ENCODE measurements at places on chromosomes 5 and 9. TPM values are rescaled to one million over a fixed set of nuclear protein-coding genes. Genes with fewer than 3 reads are reported as not detected.
A peak's percentile ranks its signal among the peaks of the same experiment; 100 is the strongest.

DMGDH gene
- not detected for polyA plus RNA-seq

DNA sequence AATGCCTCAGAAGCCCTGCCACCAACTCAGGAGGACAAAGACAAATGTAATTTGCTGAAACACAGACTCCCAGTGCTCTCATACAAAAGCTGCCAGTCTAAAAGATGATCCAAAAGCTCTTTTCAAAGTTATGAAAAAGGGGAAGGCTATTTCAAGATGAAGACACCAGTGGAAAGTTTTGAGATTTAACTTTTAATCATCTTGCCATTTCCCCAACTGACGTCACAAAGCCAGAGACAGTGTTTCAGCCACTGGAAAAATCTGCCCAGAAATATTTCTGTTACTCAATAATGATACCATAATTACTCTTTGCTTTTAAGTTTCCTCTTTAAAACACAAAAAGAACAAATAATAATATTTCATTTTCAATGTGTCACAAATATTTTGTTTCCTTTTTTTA, 20.9 kb downstream of the ENG start:
- H3K27ac ChIP-seq = peak overlapping the region; percentile 82
- H3K4me3 ChIP-seq = no peak overlapping the region
- H3K27me3 ChIP-seq = no peaks in the 10 kb centered on the region

TLX3 gene
- polyA plus RNA-seq = not detected

- H3K27ac ChIP-seq = no peak overlapping the region
Measured at GRCh38 chr5:174175716-174176268, 130.3 kb downstream of the NSG2 start.

ANKS6 gene
- polyA plus RNA-seq = 1.5 TPM

WDR31 gene
- polyA plus RNA-seq = 0.05 TPM

GRCh38 chr5:4857761-4858160, 282.4 kb upstream of the ADAMTS16 start:
- H3K27me3 ChIP-seq = no peaks in the 10 kb centered on the region
- no peaks in the 10 kb centered on the region for H3K4me1 ChIP-seq
- DNase-seq = no peak
- no peaks in the 10 kb centered on the region for H3K36me3 ChIP-seq

DNA sequence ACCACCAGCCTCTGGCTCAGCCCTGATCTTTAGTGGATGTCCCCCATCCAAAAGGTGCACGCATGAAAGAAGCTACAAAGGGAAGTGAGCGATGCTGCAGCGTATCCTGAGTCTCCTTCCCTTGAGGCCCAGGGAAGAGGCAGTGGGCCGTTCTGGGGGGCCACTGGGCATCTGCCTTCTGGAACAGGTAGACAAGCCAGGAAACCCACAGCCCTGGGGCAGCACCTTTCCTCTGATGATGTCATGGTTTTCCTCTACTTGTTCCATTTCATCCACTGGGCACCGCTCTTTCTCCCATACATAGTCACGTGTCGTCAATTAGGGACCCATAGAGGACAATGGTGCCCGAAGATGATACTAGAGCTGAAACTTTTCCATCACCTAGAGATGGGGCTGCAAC, 194.0 kb upstream of the IRX1 start:
- H3K4me3 ChIP-seq = no peak overlapping the region
- no peak for DNase-seq
- no peaks in the 10 kb centered on the region for H3K36me3 ChIP-seq
- H3K4me1 ChIP-seq = no peaks in the 10 kb centered on the region
- H3K27me3 ChIP-seq = no peaks in the 10 kb centered on the region

GRCh38 chr5:34496701-34497469, 159.2 kb upstream of the RAI14 start:
- no peaks in the 10 kb centered on the region for H3K27me3 ChIP-seq
- H3K4me3 ChIP-seq = no peak overlapping the region
- DNase-seq = no peak
- H3K36me3 ChIP-seq = no peaks in the 10 kb centered on the region
- H3K27ac ChIP-seq = peak overlapping the region; percentile 7
- peaks cover 36% of the 10 kb centered on the region for H3K4me1 ChIP-seq

DNA sequence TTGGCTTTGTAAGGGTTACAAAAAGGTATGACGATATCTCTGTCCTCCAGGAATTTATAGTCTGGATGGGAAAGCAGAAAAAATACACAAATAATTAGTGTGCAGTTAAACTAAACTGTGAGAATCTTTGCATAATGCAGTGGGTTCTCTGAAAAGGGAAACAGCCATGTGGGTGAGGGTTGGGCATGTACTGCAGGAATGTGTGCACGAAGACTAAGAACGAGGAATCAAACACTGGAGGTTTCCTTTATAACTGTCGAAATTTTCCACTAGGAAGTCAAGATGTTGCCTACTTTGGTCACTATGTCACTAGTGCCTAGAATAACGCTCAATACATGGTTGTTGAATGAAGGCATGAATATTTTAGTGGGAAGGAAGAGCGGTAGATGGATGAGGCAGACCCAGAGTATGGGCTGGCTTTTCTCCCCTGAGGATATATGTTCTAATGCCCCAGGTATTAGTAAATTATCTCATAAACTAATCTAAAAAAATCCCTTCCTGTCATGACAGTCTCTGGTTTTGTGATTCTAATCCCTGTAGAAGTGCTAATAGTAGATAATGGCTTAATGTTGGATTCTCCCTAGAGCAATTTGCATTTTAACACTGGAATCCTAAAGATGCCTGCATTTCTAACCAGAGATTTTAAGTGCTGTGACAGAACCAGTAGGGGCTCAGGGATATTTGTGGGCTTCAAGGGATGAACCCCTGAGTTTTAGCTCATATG, 227.3 kb downstream of the NMUR2 start:
- no peak for DNase-seq
- H3K4me1 ChIP-seq = no peaks in the 10 kb centered on the region
- H3K27me3 ChIP-seq = no peaks in the 10 kb centered on the region
- H3K36me3 ChIP-seq = no peaks in the 10 kb centered on the region
- no peak overlapping the region for H3K4me3 ChIP-seq

DNA sequence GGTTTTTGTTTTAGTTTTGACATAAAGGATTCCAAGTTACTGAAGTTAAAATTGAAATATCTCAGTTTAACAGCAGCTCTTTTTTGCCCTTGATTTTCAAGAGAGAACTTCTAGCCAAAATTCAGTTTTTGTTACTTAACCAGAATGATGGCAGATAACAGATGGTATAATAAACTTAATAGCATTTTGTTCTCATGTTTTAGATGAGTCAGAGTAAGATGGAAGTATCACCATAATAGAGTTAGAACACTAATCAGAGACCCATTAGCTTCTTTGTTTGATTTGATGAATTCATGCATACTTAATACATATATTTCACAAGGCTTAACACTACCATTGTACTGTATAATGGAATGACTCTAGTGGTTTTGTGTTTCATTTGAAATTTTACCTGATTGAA, 11.9 kb downstream of the ZCCHC9 start:
- no peak overlapping the region for H3K4me3 ChIP-seq
- no peak for DNase-seq
- H3K27me3 ChIP-seq = no peaks in the 10 kb centered on the region
- H3K27ac ChIP-seq = no peak overlapping the region
- peaks cover 46% of the 10 kb centered on the region for H3K36me3 ChIP-seq
- H3K4me1 ChIP-seq = no peaks in the 10 kb centered on the region

All from CD14-positive monocyte (primary cell).